ENCODE measurements at places on chromosomes 2 and 18.
A peak's percentile ranks its signal among the peaks of the same experiment; 100 is the strongest.

DNA sequence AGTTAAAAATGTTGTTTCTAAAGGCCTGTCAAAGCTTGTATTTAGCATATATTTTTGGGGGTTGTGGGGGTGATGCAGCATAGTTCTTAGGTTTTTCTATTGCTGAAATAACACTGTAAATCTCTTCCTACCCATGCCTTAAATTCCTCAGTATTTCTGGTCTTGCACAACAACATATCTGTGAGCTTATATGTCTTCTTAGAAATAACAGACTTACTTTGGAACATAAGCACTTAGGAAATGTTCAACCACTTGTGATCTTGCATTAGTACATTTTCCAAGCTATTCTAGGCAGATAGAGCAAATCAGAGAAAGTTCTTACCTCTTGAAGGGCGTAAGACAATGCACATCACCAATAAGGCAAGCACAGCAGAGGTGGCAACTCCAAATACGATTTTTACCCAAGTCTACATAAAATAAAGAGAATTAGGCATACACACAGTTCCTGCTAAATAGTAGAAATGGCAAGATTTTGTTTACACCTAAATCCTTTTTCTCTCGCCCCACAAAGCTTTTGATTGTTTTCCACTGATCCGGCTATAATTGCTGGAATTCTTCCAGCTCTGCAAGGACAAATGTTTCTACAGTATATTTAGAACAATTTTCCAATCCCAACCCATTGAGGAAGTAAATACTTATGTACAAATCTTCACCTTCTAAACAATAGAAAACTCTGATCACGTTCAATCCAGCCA is 512 bp downstream of the FAP start:
- no peaks in the 10 kb centered on the region for H3K4me1 ChIP-seq
- peaks cover 23% of the 10 kb centered on the region for H3K27me3 ChIP-seq
- no peak for DNase-seq

DNA sequence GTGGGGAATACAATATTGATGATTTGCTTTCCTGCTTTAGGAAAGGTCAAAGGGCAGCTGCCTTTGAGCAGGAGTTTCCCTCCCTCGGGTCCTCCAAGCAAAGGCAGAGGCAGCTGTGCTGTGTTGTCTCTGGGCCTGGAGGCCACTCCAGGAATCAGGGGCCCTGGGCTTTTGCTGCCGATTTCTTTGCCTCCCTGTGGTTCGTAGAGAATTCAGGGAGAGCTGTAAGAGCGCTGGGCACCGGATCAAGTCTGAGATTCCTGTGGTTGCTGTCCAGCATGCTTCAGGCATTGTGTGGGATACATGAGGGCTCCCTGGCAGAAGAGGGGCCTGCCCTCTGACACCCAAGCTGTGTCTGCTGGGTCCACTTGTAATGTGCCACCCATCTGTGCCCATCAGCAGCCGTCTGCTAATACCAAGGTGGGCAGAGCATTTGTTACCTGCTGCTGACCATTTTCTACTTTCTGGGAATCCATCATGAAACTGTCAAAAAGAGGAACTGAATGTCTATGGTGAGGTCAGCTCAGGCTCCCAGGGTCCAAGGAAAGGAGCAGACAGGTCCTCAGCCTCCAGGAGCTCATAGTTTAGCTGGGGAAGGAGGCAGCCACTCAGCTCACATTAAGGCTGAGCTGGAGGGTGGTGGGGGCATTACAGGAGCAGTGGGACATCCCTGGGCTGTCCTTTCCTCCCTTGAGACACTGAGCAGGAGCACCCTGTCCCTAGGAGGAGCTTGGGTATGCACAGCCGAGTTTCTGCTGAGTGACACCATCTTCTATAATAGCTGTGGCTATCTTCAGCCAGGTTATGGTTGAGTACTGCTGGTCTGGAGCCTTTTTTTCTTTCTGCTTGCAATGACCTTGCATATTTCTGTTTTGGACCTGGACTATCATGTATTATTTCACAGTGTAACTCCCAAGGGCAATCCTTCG is 68.5 kb downstream of the CTIF start:
- H3K27me3 ChIP-seq, result no peaks in the 10 kb centered on the region
- no peaks in the 10 kb centered on the region for H3K4me1 ChIP-seq
- no peak overlapping the region for H3K27ac ChIP-seq
- no peak for DNase-seq
- H3K4me3 ChIP-seq, result no peak overlapping the region
- no peaks in the 10 kb centered on the region for H3K36me3 ChIP-seq

DNA sequence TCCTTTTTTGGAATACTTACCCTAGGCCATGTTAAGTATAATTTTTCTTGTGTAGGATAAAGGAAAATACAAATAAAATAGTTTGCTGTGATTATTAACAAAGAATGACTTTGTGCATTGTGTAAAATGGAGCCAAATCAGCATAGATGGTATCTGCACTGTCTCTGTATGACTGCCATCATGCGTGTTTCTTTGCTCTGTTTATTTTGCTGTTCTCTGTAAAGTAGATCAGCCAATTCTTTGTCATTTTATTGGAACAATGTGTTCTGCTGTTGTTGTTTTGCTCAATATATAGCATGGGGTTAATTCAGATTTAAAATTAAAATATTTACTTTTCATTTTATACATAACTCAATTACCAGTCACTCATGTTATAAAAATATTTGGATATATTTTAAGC is 181.3 kb upstream of the UBE2E3 start:
- H3K27me3 ChIP-seq, result no peaks in the 10 kb centered on the region
- H3K4me1 ChIP-seq, result no peaks in the 10 kb centered on the region
- no peak overlapping the region for H3K27ac ChIP-seq
- no peaks in the 10 kb centered on the region for H3K36me3 ChIP-seq
- no peak overlapping the region for H3K4me3 ChIP-seq
- no peak for DNase-seq

- H3K36me3 ChIP-seq, result no peaks in the 10 kb centered on the region
- no peaks in the 10 kb centered on the region for H3K27me3 ChIP-seq
- DNase-seq, result no peak
- H3K27ac ChIP-seq, result no peak overlapping the region
Measured at GRCh38 chr2:40317046-40317445, 134.8 kb downstream of the SLC8A1 start.

GRCh38 chr2:183081911-183082310 is 3.4 kb downstream of the DUSP19 start:
- no peak overlapping the region for H3K27ac ChIP-seq
- peaks cover 5% of the 10 kb centered on the region for H3K27me3 ChIP-seq
- no peaks in the 10 kb centered on the region for H3K36me3 ChIP-seq
- peaks cover 16% of the 10 kb centered on the region for H3K4me1 ChIP-seq
- H3K4me3 ChIP-seq, result no peak overlapping the region

DNA sequence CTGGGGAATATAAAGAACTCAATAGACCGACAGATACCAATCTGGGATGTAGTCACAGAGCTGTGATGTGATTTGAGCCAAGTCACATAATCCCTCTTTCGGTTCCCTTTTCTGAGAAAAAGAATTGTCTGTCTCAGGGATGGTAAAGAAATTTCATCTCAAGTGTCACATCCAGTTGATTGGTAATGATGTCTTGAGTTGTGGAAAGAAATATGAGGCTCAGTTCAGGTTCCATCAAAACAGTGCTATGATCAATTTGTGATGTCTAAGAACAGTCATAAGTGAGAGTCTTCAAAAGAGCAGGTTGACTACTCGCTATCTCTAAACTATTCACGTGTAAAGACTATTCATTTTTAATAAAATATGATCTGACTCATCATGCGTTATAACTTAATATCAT is 223.3 kb downstream of the METTL4 start:
- no peak for DNase-seq
- H3K27me3 ChIP-seq, result peaks cover 3% of the 10 kb centered on the region
- no peaks in the 10 kb centered on the region for H3K36me3 ChIP-seq
- no peak overlapping the region for H3K27ac ChIP-seq

DNA sequence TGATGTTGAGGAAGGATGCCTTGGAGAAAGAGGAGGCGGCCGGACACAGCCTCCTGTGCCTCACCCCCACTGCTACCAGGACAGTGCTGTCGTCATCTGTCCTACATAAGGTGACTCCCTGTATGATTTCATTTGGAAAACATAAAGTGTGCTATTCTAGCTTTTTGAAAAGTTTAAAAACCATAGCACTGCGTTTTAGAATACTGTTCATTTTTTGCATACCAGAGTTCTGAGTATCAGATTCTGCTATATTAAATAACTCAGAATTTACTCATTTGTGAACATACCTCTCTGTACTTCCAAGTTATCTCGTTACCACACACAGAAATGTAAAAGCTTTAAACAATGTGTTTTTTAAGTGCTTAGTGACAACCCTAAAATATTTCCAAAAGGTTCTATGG is 302.9 kb downstream of the LRRTM1 start:
- H3K4me3 ChIP-seq, result no peak overlapping the region
- no peaks in the 10 kb centered on the region for H3K4me1 ChIP-seq
- no peak overlapping the region for H3K27ac ChIP-seq
- no peaks in the 10 kb centered on the region for H3K27me3 ChIP-seq
- no peaks in the 10 kb centered on the region for H3K36me3 ChIP-seq
- no peak for DNase-seq

DNA sequence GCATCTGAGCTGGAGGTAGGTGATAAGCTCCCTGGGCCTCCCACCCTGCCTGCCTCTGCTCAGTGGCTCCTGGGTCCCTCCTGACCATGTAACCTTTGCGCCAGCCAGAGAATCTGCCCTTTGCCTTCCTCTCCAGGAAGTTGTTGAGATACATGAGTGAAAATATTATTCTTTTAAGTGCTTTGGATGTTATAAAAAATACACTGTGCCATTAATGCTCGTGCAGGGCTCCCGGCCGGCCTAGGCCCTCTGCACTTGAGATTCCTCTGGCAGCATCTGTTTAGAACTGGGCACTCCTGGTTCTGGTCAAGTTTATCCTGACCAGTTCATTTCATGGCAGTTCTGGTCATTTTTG is 18.8 kb downstream of the AGAP1 start:
- DNase-seq, result no peak
- H3K27ac ChIP-seq, result no peak overlapping the region
- no peak overlapping the region for H3K4me3 ChIP-seq
- H3K4me1 ChIP-seq, result no peaks in the 10 kb centered on the region
- H3K27me3 ChIP-seq, result peaks cover 10% of the 10 kb centered on the region
- H3K36me3 ChIP-seq, result no peaks in the 10 kb centered on the region

DNA sequence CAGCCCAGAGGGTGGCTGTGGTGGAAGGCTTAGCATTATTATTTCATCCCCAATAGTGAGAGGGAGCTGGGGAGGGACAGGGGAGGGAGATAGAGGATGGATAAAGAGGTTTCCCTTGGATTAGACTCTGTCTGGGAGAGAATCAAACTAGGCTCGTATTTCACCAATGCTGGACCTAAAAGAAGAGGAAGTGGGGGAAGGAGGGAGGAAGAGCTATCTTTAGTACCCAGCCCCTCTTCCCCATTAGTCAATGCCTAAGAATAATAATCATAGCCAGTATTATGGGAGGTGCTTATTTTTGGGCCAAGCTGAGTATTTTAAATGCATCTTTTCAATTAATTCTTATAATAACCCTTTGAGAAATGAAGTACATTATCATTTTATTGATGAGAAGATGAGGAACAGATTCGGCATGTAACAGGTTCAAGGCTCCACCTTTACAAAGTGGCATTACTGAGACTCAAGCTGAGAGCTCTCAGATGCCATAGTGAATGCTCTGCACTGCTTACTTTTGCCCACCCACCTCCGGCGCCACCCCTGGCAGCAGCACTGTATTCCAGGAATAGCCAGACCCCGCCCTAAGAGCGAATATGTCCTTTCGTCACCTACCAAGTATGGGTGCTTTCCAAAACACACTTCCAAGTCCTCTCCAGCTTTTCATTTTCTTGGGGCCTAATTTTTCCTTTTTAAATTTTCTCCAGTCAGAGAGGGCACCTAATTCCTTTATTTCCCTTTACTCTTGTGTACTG is 21.0 kb downstream of the PAX8 start:
- peaks cover 8% of the 10 kb centered on the region for H3K36me3 ChIP-seq
- no peaks in the 10 kb centered on the region for H3K27me3 ChIP-seq
- DNase-seq, result no peak
- no peak overlapping the region for H3K4me3 ChIP-seq
- peaks cover 47% of the 10 kb centered on the region for H3K4me1 ChIP-seq
- H3K27ac ChIP-seq, result no peak overlapping the region

- H3K27ac ChIP-seq, result peak overlapping the region; percentile 22
- no peaks in the 10 kb centered on the region for H3K36me3 ChIP-seq
- no peak for DNase-seq
- H3K4me3 ChIP-seq, result no peak overlapping the region
- peaks cover 52% of the 10 kb centered on the region for H3K27me3 ChIP-seq
Measured at GRCh38 chr18:12403601-12404506, 3.9 kb upstream of the PRELID3A start.
